ENCODE measurements at places on chromosomes 13 and 19.
A peak's percentile ranks its signal among the peaks of the same experiment; 100 is the strongest.

DNA sequence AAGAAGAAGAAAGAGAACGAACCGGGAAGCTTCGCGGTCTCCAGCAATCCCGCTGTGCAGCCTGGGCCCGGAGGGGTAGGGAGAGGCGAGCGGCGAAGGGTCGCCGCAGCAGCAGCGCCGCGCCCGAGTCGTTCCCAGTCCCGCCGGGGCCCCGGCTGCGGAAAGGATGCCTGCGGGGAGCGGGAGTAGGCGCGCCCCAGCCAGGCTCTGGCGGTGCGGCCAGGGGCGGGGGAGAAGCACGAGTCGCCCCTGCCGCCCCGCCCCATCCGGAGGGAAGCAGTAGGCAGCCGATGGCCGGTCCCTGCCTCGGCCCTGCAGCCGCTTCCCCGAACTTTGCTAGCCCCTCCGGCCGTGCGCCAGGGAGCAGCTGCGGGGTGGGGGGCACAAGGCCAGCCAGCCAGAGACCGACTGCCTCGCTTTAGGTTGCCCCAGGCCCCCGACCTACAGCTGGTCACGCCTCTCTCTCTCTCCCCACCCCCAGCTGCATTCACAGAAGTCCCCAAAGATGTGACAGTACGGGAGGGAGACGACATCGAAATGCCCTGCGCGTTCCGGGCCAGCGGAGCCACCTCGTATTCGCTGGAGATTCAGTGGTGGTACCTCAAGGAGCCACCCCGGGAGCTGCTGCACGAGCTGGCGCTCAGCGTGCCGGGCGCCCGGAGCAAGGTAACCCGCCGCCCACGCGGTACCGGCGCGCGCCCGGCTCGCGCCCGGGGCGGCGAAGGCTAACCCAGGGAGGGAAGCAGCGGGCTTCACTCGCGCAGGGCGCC lies 1.1 kb downstream of the VSTM2B start:
- DNase-seq: no peak

DNA sequence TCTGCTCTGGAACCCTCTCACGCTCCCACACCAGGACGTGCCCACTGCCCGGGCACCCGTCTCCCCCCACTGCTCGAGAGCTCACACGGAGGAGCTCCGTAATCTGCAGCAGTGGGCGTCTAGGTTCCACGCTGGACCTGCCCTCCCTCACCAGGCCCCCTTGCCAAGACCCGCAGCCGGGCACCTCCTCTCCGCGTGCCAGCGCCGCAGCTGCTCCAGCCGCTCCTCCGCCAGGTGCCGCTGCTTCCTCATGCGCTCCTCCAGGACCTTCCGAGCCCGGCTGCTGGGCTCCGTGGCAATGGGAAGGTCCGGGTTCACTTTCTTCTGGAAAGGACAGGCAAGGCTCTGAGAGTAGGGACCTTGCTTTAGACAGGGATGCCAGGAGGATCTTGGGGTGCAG lies 35.0 kb upstream of the MATK start:
- DNase-seq: no peak

DNA sequence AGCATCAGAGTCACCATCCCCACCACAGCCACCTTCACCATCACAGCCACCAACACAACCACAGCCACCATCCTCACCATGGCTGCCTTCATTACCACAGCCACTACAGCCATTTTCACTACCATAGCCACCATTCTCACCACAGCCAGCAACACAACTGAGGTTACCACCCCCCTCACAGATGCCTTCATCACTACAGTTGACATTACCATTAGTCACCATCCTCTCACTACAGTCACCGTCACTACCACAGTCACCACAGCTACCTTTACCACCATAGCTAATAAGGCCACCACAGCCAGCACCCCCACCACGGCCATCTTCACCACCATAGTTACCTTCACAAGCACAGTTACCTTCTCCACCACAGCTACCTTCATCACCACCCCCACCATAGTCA lies 269.6 kb downstream of the DNAJC15 start:
- no peak for DNase-seq

- DNase-seq: no peak
Measured at GRCh38 chr13:50229960-50230661, 214.9 kb downstream of the KCNRG start.

GRCh38 chr13:27300941-27301586 lies 30.4 kb downstream of the RASL11A start:
- no peak for DNase-seq

GRCh38 chr19:38862321-38863059 lies 12.7 kb upstream of the HNRNPL start:
- DNase-seq: peak; percentile 91

- DNase-seq: no peak
Measured at GRCh38 chr19:11478167-11479089, 2.4 kb downstream of the ELAVL3 start.

GRCh38 chr19:27765912-27766725 lies 1446.8 kb downstream of the UQCRFS1 start:
- DNase-seq: no peak

DNA sequence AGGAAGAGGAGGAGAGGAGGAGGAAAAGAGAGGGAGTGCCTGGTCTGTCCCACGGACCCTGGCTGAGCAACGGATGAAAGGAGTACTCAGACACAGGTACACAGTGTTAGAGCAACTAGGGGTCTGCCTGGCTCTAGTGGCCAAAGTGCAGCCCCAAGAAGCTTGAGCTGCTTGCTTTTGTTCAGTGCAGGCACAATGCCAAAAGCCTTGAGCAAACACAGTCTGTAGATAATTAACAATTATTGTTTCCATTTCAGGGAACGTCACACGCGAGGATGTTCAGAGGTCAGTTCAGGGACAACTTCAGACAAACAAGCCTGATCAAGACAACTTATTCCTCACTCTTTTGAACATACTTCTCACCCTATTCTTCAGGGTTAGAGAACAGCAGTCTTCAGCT lies 32.2 kb upstream of the ZNF726 start:
- DNase-seq: no peak

GRCh38 chr13:27860743-27861142 lies 59.1 kb upstream of the PDX1 start:
- DNase-seq: no peak

DNA sequence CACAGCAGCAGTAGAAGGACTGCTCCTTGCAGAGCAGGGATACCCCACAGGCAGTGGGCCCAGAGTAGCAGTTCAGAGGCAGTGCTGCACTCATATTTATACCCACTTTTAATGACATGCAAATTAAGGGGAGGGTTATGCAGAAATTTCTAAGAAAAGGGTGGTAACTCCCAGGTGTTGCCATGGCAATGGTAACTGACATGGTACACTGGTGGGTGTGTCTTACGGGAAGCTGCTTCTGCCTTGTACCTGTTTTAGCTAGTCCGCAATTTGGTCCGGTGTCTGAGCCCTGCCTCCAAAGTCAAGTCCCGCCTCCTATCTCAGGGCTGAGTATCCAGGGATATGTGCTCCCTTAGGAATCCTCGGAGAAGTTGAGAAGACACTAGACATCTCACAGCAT lies 79.2 kb upstream of the UQCRFS1 start:
- DNase-seq: no peak

DNA sequence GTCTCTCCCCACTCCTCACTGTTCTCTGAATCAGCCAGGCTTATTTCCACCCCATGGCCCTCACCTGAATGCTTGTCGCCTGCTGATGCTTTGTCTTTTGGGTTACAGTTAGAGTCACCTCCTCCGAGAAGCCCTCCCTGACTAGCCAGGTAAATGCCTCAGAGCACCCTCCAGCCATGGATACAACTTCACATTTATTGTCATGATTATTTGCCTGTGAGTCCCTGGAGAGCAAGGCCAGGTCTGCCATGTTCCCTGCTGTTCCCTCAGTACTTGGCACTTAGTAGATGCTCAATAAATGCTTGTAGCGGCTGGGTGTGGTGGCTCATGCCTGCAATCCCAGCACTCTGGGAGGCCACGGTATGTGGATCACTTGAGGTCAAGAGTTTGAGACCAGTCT lies 3.7 kb upstream of the PDE4C start:
- DNase-seq: no peak

- no peak for DNase-seq
Measured at GRCh38 chr13:30153545-30154426, 153.6 kb downstream of the KATNAL1 start.

DNA sequence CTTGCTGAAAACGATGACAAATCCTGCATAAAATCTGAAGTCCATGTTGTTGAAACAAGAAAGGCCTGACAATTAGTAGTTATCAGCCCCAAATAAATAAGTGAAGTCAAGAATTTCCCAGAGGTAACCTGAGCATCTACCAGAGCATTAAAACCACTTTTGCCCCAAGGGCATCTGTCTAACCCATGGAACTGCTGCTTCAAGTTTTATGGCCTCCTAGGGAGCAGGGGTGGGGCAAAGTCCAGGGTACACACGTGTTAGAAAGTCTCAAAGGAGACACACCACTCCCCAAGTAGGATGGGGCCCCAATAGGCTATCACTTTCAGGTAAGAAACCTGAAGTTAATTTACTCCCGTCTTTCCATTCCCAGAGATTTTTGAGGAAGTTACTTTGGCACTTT lies 81.1 kb downstream of the CACNA1A start:
- DNase-seq: no peak

GRCh38 chr13:45882626-45883025 lies 31.1 kb upstream of the SIAH3 start:
- DNase-seq: no peak

DNA sequence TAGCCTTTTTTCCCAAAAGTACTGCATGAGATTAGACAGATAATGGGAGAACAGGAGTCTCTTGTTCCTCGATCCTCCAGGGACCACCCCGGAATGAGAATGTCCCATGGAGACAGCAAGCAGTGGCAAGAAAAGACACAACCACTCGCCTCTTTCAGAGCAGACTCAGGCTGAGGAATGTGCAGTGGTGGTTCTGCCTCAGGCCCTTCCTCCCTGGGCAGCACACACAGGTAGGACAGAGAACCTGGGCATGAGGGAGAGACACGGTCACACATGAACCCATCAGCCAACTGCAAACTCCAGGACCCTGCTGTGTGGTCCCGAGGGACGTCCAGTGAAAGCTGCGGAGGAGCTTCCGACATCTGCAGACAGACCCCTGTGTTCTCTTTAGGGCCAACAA lies 31.0 kb downstream of the CRYL1 start:
- DNase-seq: no peak

DNA sequence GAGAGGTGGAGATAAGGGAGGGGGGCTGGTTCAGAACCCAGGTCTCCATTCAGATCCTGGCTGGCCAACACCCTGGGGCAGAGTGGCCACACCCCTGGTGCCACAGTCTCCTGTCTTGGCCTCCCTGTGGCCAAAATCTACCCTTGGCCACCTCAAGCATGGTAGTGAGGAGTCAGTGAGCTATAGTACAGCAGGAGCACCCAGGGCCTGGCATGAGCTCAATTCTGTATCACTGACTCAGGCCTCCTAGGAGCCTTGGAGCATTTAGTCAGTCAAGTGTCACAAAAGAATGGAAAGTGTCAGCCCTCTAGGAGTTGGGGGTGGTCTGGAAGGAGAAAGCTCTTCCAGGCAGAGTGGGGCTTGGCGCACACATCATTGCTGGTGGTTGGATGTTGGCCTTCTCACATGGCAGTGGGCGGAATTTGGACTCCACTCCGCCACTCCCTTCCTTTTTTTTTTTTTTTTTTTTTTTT lies 6.6 kb upstream of the CD79A start:
- no peak for DNase-seq

- no peak for DNase-seq
Measured at GRCh38 chr13:114261328-114261965, 20.0 kb upstream of the UPF3A start.

- DNase-seq: no peak
Measured at GRCh38 chr19:6740589-6741343, 1.3 kb downstream of the TRIP10 start.

- DNase-seq: peak; percentile 21
Measured at GRCh38 chr13:95480131-95480545, 72.4 kb upstream of the CLDN10 start.

- DNase-seq: no peak
Measured at GRCh38 chr19:55137915-55138314, 11.1 kb downstream of the TNNT1 start.

DNA sequence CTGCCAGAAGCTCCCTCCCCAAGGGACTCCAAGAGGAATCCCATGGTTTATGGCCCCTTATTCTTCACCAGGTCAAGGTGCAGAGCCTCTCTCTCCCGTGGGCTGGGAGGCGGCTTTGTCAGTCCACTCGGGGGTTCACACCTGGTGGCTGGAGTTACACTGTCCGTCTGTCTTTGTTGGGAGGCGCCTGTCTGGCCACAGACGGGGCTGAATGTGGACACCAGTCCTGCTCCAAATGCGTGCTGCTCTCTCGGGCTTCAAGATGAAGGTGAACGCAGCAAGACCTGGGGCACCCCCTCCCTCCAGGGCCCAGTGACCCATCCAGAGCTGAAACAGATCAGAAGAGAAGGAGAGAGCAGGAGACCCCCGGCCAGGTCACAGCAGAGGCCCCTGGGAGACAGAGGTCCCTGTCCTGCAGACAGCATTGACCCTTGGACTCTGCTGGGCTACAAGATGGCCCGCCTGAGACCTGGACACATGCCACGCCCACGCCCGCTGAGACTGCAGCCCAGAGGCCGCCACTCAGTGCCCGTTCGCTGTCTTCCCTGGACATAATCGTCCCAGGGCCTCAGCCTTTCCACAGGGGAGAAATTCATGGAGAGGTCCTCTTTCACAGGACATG lies 29.9 kb upstream of the TUBGCP3 start:
- no peak for DNase-seq

Data from BE2C (cell line).